ENCODE measurements at places on chromosomes 7 and 10.

DNA sequence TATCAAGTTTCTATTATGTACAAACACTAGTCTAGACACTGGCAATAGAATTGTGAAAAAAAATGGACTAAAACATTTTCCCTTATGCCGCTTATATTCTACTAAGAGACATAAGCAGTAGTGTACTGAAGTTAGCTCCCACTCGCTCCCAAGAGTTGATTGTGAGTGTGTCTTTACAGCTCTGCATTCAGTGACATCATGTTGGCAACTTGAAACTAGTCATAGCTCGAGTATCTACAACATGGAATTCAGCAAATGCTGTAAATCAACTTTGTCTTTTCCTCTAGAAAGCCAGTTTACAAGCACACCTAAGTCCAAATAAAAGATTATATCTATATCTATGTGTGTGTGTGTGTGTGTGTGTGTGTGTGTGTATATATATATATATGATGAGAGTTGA, 58.8 kb upstream of the MAGI2 start:
- H3K36me3 ChIP-seq = no peaks in the 10 kb centered on the region
- DNase-seq = no peak
- H3K4me1 ChIP-seq = no peaks in the 10 kb centered on the region
- H3K27ac ChIP-seq = no peak overlapping the region

- no peak overlapping the region for H3K4me3 ChIP-seq
- H3K27ac ChIP-seq = no peak overlapping the region
- H3K4me1 ChIP-seq = no peaks in the 10 kb centered on the region
- no peak for DNase-seq
- no peaks in the 10 kb centered on the region for H3K27me3 ChIP-seq
- H3K36me3 ChIP-seq = no peaks in the 10 kb centered on the region
Observed at GRCh38 chr10:15805395-15806058, 54.8 kb downstream of the MINDY3 start.

GRCh38 chr7:37018954-37019353, 294.7 kb upstream of the AOAH start:
- no peak for DNase-seq
- H3K36me3 ChIP-seq = no peaks in the 10 kb centered on the region
- no peak overlapping the region for H3K4me3 ChIP-seq
- no peaks in the 10 kb centered on the region for H3K4me1 ChIP-seq
- no peaks in the 10 kb centered on the region for H3K27me3 ChIP-seq

DNA sequence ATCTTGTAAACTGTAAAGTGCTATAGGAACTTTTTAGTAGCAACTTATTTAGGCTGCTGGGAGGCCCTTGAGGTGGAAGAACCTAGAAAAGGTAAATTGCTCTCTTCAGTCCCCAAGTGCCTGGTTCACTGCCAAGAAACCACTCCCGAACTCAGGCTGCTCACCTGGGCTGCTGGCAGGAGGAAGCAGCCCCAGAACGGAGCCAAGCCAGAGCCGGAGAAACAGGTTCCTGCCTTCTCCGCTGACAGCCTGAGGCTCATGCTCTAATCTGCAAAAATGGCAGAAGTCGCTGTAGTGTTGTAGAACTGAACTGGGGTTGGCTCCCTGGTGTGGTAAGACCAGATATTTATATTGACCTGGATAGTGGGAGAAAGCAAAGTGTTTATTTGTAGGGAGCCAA, 136.0 kb downstream of the CUL2 start:
- H3K36me3 ChIP-seq = no peaks in the 10 kb centered on the region
- no peak for DNase-seq
- H3K27me3 ChIP-seq = no peaks in the 10 kb centered on the region
- H3K4me1 ChIP-seq = no peaks in the 10 kb centered on the region

- H3K27ac ChIP-seq = no peak overlapping the region
- no peak overlapping the region for H3K4me3 ChIP-seq
- no peaks in the 10 kb centered on the region for H3K27me3 ChIP-seq
- DNase-seq = no peak
- H3K36me3 ChIP-seq = no peaks in the 10 kb centered on the region
- H3K4me1 ChIP-seq = no peaks in the 10 kb centered on the region
Observed at GRCh38 chr10:55180357-55180756, 379.3 kb upstream of the PCDH15 start.

GRCh38 chr7:64555046-64555445, 7.8 kb downstream of the ZNF680 start:
- no peak overlapping the region for H3K27ac ChIP-seq
- H3K4me3 ChIP-seq = no peak overlapping the region
- H3K36me3 ChIP-seq = no peaks in the 10 kb centered on the region
- H3K4me1 ChIP-seq = no peaks in the 10 kb centered on the region
- no peaks in the 10 kb centered on the region for H3K27me3 ChIP-seq

DNA sequence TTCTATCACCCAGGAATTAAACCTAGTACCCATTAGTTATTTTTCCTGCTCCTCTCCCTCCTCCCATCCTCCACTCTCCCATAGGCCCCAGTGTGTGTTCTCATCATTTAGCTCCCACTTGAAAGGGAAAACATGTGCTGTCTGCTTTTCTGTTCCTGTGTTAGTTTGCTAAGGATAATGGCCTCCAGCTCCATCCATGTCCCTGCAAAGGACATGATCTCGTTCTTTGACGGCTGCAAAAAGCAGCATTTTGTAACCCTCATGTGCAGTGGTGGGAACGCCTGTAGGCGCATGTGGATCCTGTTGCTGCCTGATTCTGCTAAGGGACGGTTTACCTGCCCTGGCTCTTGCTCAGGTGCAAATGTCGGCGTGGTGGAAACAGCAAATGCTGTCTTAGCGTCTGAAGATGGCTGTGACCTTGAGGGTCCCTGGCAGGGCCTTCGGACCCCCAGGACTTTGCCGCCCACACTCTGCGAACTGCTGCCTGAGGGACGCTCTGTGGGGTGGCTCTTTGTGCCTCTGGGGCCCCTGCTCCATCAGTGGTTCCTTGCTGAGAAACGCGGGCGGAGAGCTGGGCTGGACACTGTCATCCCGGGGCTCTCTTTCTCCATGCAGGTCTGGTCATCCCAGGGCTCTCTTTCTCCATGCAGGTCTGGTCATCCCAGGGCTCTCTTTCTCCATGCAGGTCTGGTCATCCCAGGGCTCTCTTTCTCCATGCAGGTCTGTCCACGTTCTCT, 5.6 kb upstream of the MTG1 start:
- no peak overlapping the region for H3K27ac ChIP-seq
- no peak for DNase-seq
- peaks cover 2% of the 10 kb centered on the region for H3K4me1 ChIP-seq
- H3K36me3 ChIP-seq = no peaks in the 10 kb centered on the region
- no peak overlapping the region for H3K4me3 ChIP-seq
- H3K27me3 ChIP-seq = no peaks in the 10 kb centered on the region

- no peak for DNase-seq
- H3K4me1 ChIP-seq = no peaks in the 10 kb centered on the region
- H3K27ac ChIP-seq = no peak overlapping the region
- H3K27me3 ChIP-seq = no peaks in the 10 kb centered on the region
Observed at GRCh38 chr10:83685458-83685857, 453.9 kb upstream of the GHITM start.

GRCh38 chr10:62017491-62017870, 116.0 kb downstream of the ARID5B start:
- no peaks in the 10 kb centered on the region for H3K27me3 ChIP-seq
- no peaks in the 10 kb centered on the region for H3K36me3 ChIP-seq
- no peaks in the 10 kb centered on the region for H3K4me1 ChIP-seq
- no peak overlapping the region for H3K27ac ChIP-seq
- no peak overlapping the region for H3K4me3 ChIP-seq

DNA sequence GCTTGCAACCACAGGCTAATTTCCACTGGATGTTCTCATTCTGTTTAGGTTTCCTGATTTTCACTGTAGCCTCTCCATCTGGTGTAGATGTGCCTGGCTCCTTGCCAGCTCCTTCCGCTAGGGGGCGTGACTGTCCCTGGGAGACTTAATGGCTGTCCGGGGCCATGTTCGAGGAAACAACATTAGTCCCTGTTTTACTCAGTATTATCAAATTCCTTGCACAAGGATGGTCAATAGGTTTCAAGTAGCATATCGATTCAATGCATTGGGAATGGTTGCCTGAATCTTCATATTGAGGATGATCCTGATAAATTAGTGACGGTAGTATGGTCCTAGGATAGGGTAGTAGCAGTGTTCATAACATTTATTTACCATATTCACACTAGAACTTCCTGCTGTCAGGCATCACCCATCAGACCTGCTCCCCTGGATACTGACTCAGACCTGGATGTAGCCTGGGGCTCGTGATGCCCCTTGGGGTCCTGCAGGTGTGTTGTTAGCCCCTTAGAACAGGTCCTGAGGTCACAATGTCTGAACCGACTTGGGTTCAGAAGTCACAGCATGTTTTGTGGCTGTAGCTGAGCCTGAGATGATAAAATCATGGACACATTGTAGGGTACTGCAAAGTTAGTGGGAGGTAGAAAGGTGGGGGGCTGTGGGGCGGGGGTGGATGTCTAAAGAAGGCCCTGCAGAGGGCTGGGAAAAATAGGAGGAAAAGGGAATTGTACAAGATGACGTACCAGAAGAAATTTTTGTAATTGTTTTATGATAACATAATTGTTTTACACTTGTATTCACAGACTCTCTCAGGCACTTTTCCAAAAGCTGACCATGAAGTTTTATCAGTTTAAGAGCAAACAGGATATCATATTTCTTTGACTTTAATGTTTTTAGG, 8.9 kb upstream of the EXOC6 start:
- no peak overlapping the region for H3K27ac ChIP-seq
- no peaks in the 10 kb centered on the region for H3K27me3 ChIP-seq
- 0 out of 2 replicates have a peak, but pooled peaks cover 3% of the 10 kb centered on the region for H3K4me1 ChIP-seq

DNA sequence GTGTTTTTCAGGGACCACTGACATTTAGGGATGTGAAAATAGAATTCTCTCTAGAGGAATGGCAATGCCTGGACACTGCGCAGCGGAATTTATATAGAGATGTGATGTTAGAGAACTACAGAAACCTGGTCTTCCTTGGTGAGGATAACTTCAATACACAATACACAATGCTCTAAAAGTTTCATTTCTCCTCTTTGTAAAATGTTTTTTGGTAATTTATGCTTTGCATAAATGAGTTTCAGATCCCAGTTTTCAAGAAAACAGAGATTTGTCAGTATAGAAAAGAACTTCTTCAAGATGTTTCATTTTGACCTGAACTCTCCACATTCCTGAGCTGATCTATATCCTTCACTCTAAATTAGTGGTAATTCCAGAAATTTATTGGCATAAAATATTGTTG, 14.2 kb downstream of the ZNF92 start:
- no peak for DNase-seq
- peaks cover 17% of the 10 kb centered on the region for H3K36me3 ChIP-seq
- no peaks in the 10 kb centered on the region for H3K27me3 ChIP-seq
- H3K4me1 ChIP-seq = no peaks in the 10 kb centered on the region
- no peak overlapping the region for H3K27ac ChIP-seq
- H3K4me3 ChIP-seq = no peak overlapping the region

DNA sequence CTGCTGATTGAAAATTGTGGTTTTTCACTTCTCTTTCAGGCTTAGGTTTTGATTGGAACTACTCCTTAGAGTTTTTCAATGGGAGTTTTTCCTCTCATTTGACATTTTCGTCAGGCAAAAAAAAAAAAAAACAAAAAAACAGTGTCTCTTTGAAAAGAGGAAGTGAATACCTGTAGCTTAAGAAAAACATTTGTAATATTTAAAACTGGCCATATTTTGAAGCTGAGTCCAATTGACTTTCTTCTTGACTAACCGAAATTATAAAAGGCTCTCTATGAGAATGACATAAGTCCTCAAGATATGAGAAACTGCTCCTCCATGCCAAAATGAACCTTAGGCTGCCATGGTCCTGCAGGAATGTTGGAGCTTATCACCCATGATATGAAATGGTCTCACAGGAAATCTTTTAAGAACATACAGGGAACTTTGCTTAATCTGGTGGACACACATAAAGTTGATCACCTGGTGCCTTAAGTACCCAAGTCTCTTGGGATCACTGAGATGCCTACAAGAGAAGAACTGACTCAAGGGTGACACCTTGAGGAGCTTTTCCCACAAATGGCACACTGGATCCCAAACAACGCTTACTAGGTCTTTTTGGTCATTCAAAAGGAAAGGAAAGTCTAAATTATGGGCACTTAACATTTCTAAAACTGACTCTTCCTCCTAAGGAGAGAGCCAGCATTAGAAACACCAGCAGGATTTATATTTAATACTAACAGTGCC, 263.4 kb downstream of the CDC14C start:
- no peak for DNase-seq
- no peak overlapping the region for H3K4me3 ChIP-seq
- H3K4me1 ChIP-seq = no peaks in the 10 kb centered on the region
- no peak overlapping the region for H3K27ac ChIP-seq
- H3K27me3 ChIP-seq = no peaks in the 10 kb centered on the region

Measured in H1 (cell line).